ENCODE measurements at places on chromosomes 7 and 10.

- no peaks in the 10 kb centered on the region for H3K27me3 ChIP-seq
- no peak for DNase-seq
- H3K4me1 ChIP-seq, result no peaks in the 10 kb centered on the region
- H3K27ac ChIP-seq, result no peak overlapping the region
- H3K4me3 ChIP-seq, result no peak overlapping the region
Observed at GRCh38 chr10:89553064-89553734, 17.8 kb upstream of the SLC16A12 start.

GRCh38 chr10:95606922-95607321, 45.8 kb upstream of the SORBS1 start:
- peaks cover 41% of the 10 kb centered on the region for H3K36me3 ChIP-seq
- no peak overlapping the region for H3K4me3 ChIP-seq
- no peak overlapping the region for H3K27ac ChIP-seq
- H3K27me3 ChIP-seq, result no peaks in the 10 kb centered on the region
- DNase-seq, result no peak

DNA sequence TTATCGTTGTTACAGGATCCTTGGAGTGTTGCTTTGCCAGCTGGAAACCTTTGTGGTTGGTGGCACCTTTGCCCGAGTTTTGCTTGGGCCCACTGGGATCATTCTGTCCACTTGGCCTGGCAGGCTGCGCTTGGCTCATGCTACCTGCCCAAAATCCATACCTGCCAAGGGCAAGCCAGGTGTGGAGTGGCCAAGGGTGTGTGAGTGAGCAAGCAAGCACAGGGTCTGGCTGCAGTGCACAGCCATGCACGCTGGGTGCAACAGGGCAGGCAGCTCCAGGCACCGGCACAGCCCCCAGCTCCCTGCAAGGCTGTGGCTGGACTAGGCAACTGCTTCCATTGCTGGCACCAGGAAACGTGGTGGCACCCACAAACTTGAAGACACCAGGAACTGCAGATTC, 421.8 kb downstream of the ARL4A start:
- H3K4me1 ChIP-seq, result no peaks in the 10 kb centered on the region
- H3K27ac ChIP-seq, result no peak overlapping the region
- DNase-seq, result no peak
- no peaks in the 10 kb centered on the region for H3K36me3 ChIP-seq

GRCh38 chr10:99685597-99685967, 26.3 kb downstream of the ENTPD7 start:
- no peak overlapping the region for H3K27ac ChIP-seq
- H3K36me3 ChIP-seq, result no peaks in the 10 kb centered on the region
- no peaks in the 10 kb centered on the region for H3K27me3 ChIP-seq
- H3K4me1 ChIP-seq, result no peaks in the 10 kb centered on the region

Measured in thymus (tissue), 14 donors.